Femur (tissue), 1 donor: ENCODE measurements at places on chromosomes 1 and 21.

DNA sequence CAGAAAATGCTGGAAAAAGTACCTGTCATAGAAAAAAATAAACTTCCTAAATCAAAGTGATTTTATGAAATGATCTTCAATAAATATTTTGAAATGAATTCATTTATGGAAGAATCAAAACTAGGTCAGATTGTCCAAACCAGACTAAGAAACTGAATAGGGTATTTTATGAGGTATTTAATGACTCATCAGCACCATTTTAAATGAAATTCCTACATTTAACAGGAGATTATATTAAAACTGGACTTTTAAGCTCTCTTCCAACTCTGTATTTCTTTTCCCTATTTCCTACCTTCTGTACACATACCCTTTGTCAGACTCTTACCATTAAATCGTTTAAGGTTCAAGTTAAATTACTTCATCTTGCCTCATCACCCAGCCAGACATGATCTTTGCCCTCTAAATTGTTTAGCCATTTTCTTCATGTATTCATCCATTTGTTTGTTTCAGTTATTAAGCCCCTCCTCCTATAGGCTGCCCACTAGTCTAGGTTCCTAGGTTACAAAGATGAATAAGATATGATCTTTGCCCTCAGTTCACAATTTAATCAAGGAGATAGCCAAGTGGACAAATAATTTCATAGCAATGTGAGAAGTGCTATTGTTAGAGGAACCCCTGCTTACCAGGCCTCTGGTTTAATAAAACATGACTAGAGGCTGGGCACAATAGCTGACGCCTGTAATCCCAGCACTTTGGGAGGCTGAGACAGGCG is 25.0 kb downstream of the TATDN3 start:
- no peak for DNase-seq

DNA sequence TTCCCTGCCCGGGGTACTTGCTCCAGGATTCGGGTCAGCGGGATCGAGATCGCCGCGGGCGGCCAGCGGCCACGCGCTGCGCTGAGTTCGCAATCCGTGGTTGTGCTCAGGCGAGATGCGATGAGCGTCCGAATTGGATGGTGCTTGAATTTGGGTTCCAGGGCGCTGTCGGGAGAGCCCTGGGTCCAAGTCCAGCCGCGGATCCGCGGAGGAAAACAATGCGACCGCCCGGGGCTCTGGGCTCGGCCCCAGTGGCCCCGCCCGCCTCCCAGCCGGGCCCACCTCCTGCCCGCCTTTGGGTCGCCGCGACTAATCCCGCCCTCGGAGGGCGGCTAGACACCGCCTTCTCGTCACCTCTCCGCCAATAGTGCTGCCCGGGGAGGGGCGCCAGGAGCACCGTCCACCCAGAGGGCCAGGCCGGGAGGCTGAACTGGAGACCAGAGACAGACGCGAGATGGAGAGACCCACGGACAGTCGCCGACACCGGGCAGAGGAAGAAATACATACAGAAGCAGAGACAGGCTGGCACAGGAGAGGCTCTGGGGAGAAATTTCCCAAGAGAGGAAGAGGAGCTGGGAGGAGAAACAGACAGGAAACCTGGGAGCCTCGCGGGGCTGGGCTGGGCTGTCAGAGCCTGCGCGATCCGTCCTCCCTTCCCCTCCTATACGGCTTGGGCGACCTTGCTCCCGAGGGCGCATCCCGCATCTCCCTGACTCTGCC is at the start of gene SEMA6C:
TSS of gene SEMA6C (minus strand) at position 220 of the 720 bp plus-strand sequence. CDS start 4,010 bp downstream, outside the sequence.
- peak; percentile 96 for DNase-seq

DNA sequence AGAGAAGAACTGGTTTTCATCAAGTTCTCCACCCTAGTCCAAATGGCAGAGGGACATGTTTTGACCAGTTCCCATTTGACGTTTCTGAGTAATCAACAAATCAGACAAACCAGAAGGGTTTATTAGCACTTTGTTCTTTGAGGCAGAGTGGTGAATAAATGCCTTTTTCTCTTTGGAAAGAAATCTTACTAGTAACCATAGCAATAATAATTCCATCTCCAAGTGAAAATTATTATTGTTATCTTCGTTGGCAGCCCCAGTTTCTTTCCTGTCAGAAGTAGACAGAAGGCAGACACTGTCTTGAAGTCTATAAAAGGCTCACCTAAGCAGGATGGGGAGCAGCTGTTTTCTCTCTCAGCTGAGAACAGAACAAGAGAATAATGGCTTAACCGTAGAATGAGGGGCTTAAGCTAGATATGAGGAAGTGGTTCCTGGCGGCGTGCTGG is 391.6 kb downstream of the PBX1 start:
- no peak for DNase-seq

GRCh38 chr1:173258479-173259264 is 51.5 kb upstream of the TNFSF4 start:
- no peak for DNase-seq

- DNase-seq = no peak
Observed at GRCh38 chr1:50531027-50531426, 107.8 kb upstream of the DMRTA2 start.

- DNase-seq = no peak
Observed at GRCh38 chr1:160863061-160863773, 530 bp upstream of the CD244 start.

- DNase-seq = no peak
Observed at GRCh38 chr1:10629091-10629815, 154.5 kb downstream of the PEX14 start.

- peak; percentile 43 for DNase-seq
Observed at GRCh38 chr1:3120140-3120539, 51.1 kb downstream of the PRDM16 start.

GRCh38 chr21:41899426-41900202 is 20.5 kb upstream of the PRDM15 start:
- DNase-seq = no peak

DNA sequence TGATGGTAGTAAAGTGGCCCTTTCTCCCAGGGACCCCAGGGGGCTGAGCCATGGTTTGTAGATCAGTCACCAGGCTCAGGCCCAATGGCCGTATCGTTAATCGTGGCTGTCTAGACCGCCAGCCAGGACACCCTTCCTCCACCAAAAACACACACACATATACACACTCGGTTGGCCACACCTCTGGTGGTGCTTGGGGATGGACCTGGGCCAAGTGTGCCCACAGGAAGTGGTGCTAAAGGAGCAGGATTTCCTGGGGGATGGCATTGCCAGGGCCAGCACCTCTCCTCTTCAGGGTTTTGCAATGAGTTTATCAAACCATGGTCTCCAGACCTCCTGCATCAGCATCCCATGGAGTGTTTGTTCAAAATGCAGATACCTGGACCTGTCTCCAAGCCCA is 36.2 kb downstream of the CITED4 start:
- no peak for DNase-seq

GRCh38 chr1:78088015-78088414 is 42.2 kb downstream of the GIPC2 start:
- DNase-seq = no peak

- no peak for DNase-seq
Observed at GRCh38 chr1:201113451-201114244, 1.4 kb upstream of the CACNA1S start.

GRCh38 chr1:93061895-93062792 is 16.9 kb upstream of the MTF2 start:
- no peak for DNase-seq

DNA sequence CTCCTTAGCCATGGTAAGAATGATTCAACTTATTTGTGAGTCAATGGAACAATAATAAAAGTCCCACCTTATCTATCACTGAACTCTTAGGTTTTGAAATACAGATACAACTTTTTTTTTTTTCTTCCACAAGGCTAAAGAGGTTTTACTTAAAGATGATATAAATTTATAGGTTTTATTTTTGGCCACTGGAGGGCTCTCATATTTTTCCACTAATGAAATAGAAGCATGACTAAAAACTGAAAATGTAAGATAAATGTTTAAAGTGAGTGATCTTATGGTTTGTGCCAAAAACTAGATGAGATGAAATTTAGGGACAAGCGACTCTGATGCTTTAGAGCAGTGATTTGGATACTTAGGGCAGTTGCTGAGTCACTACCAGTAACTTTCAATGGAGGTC is 499.0 kb downstream of the NUF2 start:
- no peak for DNase-seq

DNA sequence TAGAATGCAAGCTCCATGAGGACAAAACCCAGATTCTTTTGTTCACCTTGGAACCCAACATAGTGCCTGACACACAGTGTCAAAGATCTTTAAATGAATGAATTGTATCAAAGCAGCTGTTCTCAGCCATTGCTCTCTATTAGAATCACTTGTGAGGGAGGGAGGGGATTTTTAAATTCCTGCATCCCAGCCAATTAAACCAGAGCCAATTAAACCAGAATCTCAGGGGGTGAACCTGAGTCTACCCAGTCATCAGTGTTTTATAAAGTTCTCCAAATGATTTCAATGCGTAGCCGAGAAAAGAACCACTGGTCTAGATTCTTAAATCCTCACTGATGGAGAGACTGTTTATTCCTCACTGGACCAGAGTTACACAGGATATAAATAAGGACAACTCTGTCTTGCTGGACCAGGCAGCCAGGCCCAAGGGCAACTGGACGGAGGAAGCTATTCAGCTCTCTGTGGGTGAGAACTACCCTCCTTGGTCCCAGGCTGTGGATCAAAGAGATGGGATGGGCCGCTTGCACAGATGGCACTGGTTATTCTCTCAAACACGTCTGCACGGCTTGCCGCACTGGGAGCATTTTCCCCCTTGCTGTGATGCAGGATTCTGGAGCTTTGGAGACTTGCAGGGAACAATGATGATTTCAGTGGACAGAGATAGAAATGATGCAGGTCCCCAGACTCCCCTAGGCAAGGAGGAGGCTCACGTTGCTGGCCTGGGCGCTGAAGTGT is 20.0 kb upstream of the CDCA8 start:
- no peak for DNase-seq

DNA sequence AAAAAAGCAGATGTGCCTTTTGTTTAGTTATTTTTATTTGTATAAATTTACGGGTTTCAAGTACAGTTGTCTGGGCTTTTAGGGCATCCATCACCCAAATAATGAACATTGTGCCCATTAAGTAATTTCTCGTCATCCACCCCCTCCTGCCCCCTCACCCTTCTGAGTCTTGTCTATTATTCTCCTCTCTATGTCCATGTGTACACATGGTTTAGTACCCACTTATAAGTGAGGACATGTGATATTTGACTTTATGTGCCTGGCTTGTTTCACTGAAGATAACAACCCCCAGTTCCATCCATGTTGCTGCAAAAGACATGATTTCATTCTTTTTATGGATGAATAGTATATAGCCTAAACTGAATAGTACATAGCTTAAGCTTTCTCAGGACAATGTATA is 189.2 kb downstream of the ZP4 start:
- no peak for DNase-seq

DNA sequence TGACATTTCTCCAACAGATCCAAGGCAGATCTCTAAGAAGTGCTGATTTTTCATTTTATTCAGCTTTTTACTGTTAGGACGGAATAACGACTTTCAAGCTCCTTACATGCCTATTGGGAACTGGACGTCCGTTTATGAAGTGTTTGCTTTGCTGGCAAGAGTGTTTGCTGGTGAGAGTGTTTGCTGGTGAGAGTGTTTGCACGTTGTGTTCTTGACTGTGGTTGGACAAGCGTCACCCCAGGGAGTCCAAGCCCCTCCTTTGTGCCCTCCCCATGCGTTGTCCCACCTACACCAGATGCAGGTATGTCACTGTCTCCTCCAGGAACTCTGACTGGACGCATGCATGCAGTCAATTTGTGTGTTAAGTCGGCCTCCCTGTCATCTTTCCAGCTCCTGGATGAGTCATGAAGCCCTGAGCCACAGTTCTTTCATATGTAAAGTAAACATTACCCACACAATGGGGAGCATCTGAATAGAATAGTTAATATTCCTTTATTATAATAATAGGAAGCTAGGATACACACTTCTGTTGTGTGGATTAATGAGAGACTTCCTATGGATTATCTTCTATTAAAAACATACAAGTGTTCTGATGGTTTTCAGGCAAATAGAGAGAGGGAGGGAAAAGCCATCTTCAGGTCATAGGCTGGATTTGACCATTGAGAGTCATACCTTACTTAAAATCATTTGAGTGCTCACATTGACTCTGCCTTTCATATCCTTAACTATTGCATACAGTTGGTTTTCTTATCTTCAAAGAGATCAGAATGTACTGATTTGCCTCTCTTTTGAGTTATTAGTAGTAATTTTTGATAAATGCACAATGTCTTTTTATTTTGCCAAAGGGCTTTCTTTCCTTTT is 119.2 kb downstream of the GALNT2 start:
- no peak for DNase-seq

- peak; percentile 28 for DNase-seq
Observed at GRCh38 chr1:76379506-76379905, 305.0 kb downstream of the ST6GALNAC3 start.

GRCh38 chr1:228402641-228403025 is 4.0 kb downstream of the TRIM11 start:
- no peak for DNase-seq

- peak; percentile 72 for DNase-seq
Observed at GRCh38 chr1:1782399-1783221, 4.3 kb upstream of the NADK start.

DNA sequence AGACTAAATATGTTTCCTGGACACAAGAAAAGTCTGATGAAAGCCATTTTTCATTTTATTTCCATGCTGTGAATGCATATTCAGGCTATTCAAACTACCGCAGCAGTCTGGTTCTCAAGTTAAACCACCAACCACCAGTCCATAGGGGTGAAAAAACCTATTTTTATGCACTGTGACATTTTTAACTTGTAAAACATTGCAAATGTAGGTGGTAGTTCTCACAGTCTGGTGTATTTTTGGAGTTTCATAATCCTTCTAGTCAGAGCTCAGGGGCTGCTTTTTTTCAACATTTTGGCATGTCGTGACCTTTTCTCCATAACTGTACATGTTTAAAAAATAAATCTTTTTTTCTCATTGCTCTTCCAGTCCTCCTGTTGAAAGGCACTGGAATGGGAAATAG is 907.6 kb upstream of the ADGRL2 start:
- no peak for DNase-seq

GRCh38 chr1:16181887-16182719 is 26.2 kb upstream of the EPHA2 start:
- DNase-seq = peak; percentile 93

DNA sequence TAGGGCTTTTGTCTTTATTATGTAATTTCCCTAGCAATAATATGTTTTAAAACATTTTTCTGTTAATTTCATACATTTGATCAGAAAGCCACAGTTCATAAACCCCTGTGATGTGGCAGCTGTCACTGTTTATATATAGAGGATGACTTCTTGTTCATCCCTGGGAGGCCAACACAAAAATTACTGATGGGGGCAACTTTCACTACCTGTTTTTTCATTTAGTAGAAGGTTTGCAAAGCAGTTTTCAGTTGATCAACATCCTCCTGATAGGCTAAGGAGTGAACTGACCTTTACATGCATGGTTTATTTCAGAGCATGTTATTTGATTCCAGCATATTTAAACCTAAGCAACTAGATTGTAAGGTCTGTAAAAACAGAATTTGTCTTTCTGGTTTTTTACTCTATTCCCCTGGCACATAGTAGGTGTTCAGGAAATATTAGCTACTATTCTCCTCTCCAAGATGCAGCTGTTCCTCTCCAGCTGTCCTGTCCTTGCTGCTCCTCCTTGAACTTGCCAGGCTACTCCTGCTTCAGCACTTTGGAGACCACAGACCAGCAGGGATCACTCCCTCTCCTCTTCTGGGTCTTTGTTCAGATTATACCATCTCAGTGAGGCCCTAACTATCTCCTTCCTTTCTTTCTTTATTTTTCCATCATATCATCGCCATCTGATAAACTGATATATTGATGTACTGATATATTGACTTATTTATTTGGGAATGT is 54.7 kb downstream of the ROR1 start:
- DNase-seq = no peak

- no peak for DNase-seq
Observed at GRCh38 chr1:79790950-79791349, 784.4 kb upstream of the ADGRL4 start.

- DNase-seq = no peak
Observed at GRCh38 chr1:221839321-221839720, 97.4 kb upstream of the DUSP10 start.
